Right ventricle myocardium inferior (tissue), 1 donor: ENCODE measurements at places on chromosomes 3 and 15. TPM values are rescaled to one million over a fixed set of nuclear protein-coding genes. Genes with fewer than 3 reads are reported as not detected.

Gene ALS2CL
- 36.9 TPM for total RNA-seq

Gene C3orf80
- total RNA-seq: 0.22 TPM

Gene IL12A
- 0.46 TPM for total RNA-seq

Gene MASP1
- 129 TPM for total RNA-seq

Gene ISL2
- total RNA-seq: not detected

Gene TMEM212
- not detected for total RNA-seq

Gene CAMK2N2
- total RNA-seq: not detected

Gene INKA1
- total RNA-seq: 3.1 TPM

Gene MYLK
- total RNA-seq: 10.1 TPM

Gene CCPG1
- total RNA-seq: 76.6 TPM

Gene DNAJA4
- 125 TPM for total RNA-seq

Gene MESP2
- 0.51 TPM for total RNA-seq

Gene TLR9
- 0.38 TPM for total RNA-seq

Gene PDE12
- total RNA-seq: 10.3 TPM

Gene MAP1A
- total RNA-seq: 21.4 TPM

Gene CCR5
- total RNA-seq: 0.49 TPM

Gene ALG1L2
- not detected for total RNA-seq

Gene ARHGEF26
- 1.9 TPM for total RNA-seq

Gene MEIS2
- 45.4 TPM for total RNA-seq

Gene SPTBN5
- total RNA-seq: 3.5 TPM

Gene HTR3C
- not detected for total RNA-seq

Gene PLIN1
- 17.6 TPM for total RNA-seq

Gene LOXL1
- 15.9 TPM for total RNA-seq
